ENCODE measurements at places on chromosomes 5 and 9.

DNA sequence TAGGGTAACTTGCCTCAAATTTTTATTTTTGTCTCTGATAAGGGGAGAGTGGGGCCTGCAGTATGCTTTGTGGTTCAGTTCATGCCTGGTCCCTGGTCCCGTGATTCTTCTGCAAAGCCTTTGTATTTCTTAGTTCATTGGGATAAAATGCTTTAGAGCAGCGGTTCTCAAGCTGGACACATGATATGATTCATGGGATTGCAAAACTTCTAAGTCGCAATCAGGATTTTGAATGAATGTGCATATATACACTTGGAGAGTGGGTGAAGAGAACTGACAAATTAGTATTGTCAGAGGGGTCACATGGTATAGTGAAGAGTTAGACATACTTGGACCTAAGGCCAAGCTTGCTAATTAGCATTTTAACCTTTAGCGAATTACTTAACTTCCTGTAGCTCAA is 265.4 kb upstream of the KLF9 start:
- no peak for DNase-seq

GRCh38 chr9:70195456-70195855 is 63.3 kb upstream of the SMC5 start:
- DNase-seq = no peak

DNA sequence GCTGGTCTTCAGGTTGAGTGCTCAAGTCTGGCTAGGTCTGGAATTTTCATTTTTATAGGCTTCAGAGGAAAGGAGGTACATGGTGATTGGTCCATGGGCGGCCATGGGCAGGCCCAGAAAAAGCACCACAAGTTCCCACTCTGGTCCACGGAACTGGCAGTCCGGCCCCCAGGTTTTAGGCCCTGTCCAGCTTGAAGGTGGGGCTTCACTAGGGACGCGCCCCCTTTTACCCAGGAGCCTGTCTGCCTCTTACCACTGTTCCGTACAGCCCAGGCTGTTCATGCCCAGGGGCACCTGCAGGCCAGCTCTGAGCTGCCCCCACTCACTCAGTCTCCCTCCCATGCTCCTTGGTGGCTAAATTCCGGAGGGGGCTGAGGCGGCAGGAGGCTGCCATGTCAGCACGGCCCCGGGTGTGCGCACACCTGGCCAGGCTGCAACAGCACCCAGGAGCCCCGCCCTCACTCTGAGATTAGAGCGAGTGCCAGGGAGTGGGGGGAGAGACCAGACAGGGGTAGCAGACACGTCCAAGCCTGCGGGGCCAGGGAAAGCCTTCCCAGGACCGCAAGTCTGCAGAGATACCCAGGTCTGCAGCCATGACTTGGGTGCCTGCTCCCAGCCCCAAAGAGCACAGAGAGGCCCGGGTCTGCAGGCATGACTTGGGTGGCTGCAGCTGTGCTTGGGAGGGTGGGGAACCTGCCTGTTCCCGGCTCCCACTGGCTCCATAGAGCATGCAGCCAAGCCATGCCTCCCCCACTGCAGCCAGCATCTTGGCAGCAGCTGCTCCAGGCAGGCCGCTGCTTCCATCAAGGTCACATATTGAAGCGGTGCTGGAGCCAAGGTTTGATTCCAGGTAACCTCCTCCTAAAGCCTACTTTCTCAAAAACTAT is 390.2 kb upstream of the SGCD start:
- DNase-seq = no peak

- no peak for DNase-seq
These were observed 8.3 kb upstream of the CHD1 start for GRCh38 chr5:98936948-98937715.

DNA sequence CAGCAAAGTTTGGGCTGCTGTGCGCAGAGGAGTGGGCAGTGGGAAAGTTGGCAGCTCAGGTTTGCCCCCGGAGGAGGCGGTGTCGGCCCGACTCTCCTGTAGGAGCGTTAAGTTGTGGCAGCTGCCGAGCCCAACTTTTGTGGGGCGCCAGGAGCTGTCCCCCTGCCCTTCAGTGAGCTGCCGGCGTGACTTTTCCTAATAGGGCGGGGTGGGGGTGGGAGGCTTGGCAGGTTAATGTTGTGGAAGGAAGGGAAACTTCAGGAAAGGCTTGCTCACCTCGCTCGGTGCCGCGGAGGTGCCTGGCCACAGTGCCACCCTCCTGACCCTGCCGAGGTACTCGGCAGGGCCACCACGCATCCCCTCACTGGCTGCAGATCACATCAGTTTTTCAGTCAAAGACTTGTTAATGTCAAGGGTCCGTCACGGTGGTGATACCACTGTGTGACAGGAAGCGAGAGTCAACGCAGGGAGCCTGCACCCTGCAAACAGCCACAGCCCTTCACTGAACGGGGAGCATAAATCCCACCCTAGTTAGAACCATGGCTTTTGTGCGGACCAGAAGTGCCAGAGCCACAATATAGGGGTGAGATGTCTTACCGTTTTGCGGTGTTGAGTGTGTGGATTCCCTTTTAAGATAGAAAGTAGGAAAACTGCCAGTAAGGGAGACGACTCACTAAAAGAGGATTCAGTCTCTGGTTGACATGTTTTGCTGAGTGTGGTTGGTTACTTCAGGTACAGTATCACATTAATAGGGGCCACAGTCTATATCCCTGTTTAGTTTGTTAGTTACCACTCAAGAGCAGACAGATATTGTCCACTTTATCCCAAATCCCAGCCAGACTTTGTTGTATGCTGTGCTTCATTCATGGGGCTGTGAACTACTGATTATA is 796 bp downstream of the LNPEP start:
- no peak for DNase-seq

DNA sequence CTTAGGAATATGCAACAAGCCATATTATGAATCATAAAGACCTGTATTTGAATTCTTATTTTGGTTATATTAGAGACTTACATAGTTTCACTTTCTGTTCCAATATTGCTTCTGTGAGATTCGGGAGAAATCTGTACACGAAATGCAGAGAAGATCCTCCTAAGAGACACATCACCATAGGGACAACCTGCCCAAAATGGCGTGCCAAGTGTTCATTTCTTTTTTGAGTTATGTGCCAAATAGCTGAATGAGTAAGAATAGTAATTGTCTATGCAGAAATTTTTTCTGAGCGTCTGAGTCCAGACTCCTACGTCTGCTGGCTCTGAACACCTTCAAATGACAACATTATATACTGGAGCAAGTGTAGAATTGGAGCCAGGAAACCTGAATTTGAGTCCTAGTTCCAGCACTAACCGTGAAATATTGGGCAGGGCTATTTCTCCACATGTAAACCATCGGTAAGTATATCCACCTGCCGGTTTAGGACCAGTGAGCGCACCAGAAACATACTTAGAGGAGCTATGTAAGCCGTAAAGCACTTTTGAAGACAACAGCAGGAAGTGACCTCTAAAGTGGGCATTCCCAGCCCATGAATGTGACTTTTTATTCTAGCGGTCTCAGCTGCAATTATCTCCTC is 163.9 kb upstream of the DMRT1 start:
- no peak for DNase-seq

- DNase-seq = no peak
These were observed 129.5 kb upstream of the CPEB4 start for GRCh38 chr5:173758676-173759075.

- DNase-seq = no peak
These were observed 4.4 kb downstream of the ENC1 start for GRCh38 chr5:74636149-74636548.

DNA sequence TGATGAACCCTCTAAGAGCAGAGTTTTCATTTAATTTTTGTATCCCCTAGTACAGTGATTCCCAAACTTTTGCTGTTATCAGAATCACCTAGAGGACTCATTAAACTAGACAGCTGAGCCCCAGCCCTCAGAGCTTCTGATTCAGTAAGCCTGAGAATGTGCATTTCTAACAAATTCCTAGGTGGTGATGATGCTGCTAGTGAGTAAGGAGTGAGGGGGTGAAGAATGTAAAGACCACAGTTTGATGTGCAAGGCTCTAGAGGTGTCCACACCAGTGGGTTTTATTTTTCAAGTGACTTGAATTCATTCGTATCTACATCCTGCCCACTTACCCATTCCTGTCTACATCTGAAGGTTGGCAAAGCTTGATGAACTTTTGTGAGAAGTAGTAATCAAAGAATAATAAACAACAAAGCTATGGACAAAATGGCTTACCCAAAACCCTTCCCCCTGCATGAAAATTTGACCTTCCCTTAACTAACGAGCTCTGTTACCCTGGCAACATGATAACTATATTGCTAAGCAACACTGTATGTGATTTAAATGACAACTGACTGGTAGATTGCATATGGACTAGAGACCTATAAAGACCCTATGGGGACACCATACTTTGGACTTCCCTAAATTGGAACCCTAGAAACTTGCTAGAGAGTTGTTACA is 35.2 kb downstream of the DTWD2 start:
- no peak for DNase-seq

DNA sequence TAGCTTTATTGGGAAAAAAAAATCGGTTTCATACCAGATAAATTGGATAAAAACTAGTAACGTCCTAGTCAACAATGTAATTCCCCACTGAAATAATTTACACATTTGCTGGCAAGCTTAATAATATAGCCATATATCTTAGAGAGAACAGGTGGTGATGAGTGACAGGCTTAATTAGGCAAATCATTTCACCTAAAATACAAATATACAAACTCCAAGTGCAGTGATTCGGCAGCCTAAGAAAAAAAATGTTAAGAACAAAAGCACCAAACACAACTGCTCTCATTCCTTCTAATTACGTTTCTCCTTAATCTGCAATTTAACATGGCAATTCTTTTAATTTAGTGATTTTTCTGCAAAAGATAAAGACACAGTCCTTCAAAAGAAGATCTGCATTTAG is 56.0 kb upstream of the SLC25A51 start:
- no peak for DNase-seq

Measured in stimulated activated CD4-positive, alpha-beta T cell treated with anti-CD3 and anti-CD28 coated beads, Interleukin-1b, Interleukin-23, amount 100 ng/mL, for 1 hour (primary cell).